ENCODE measurements at places on chromosomes 7 and 10.
A peak's percentile ranks its signal among the peaks of the same experiment; 100 is the strongest.

GRCh38 chr7:28381466-28381865, 30.9 kb upstream of the CREB5 start:
- DNase-seq = peak; percentile 23

DNA sequence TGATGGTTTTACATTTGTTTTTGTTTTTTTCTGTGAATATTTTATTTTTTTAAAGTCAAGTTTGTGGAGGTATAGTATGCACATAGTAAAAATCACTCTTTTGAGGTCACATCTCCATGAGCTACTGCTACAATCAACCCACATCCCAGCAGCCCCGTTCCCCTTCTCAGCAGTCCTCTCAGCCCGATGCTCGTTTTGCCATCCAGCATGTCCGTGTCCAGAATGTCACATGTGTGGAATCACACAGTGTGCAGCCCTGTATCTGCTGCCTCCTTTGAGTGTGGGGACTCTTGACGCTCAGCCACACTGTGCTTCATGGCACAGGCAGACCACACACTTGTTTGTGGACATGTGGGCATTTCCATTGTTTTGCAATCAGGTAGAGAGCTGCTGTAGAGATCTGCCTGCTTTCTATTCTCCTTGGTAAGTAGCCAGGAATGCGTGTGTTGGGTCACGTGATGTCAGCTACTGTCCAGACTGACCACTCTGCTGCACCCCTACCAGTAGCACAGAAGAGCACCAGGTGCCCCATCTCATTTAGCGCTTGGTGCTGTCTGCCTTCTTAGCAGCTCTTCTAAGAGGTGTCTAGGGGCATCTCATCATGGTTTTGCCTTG, 71.6 kb upstream of the CAMK2B start:
- no peak for DNase-seq

DNA sequence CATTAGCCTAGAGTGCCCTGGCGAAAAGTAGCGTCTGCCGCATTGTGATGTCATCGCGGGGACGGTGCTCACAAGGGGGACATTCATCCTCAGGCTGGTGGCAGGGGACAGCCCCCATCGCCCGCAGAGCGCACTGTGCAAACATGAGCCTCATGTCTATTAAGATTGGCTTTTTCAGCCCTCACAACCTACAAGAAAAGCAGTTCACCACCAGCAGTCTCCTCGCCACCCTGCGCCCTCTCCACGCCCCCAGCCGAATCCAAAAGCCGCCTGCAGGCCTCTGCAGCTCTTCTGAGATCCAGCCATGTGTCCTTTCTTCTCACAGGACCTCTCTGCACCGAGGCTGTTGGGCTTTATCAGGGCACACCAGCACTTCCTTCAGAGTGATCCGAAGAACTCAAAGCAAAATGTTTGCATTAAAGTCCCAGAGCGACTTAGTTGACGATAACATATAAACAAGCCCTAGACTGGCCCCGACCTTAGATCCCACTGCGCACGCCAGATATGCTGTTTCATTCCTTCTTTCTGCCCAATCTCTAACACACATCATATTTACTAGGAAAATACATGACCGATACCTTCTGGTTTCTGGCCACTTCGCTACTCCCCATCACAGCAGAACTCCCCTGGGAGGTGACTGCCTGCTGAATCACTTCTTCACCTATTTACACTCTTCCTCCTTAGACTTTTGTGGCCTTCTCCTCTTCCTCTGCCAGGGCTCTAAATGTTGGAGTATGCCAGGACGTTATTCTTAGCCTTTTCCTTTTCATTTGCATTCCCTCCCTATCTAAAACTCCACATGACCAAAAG, 206.0 kb upstream of the SH2B2 start:
- DNase-seq = peak; percentile 43

DNA sequence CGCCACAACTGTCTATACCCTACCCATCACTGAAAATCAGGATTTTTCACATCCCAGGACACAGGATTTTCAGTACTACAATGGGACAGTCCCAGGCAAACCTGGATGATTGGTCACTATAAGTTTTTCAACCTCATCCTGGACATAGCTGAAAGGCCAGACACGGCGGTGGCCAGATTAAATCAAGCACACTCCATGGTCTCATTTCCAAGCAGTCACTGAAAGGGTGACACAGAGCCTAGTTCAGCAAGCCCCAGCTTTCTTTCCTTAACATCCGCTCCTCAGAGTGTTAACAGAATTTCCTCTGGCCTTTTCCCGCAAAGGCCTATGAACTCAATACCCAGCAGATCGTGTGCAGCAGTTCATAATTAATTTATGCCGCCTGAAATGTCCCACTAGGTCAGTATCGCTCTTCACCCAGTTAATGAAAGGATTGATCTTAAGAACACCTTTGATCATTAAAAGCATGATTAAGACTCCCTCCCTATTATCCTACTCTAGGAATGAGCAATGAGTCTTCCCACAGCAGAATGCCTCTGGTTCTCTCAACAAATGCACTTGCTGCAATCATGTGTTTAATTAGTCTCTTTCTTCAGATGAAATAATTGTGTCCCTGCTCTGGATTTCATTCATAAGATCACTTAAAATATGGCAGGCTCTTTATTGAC, 104.0 kb upstream of the NANOS1 start:
- no peak for DNase-seq

GRCh38 chr7:116984917-116985316, 31.6 kb downstream of the ST7 start:
- peak; percentile 45 for DNase-seq
